ENCODE measurements at places on chromosomes 6 and 20.
A peak's percentile ranks its signal among the peaks of the same experiment; 100 is the strongest.

DNA sequence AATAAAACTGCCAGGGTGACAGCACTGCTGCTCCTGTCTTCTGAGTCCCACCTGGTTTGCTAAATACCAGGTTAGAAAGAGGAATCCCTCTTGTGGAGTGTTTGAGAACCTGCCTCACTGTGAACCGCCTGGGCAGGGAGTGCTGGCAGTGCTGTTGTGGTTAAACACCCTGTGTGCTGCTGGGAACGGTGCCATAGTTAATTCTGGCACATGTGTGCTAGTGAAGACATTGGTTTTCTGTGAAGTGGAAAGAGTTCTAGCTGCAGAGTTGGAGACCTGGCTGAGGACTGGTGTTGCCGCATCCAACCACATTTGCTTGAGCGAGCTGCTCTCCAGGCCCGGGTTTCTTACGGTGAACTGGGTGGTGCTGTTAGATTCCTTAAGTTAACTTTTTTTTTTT, 72.7 kb downstream of the IGF2R start:
- DNase-seq = no peak

DNA sequence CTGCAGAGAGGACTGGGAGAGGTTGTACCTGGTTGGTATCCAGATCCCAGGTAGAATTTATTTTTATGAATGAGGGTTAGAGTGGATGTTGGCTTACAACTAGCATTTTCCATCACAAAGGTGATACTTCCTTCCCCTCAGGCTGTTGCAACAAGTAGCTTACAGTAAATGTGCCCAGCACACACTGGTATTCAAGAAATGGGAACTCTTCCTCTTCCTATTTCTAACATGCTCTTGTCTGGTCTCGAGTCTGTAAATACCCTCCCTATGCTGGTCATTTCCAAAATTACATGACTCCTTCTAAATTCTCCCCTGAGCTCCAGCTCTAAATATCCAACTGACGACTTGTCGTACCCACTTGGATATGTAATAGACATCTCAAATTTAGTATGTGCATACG, 90.1 kb upstream of the FOXC1 start:
- no peak for DNase-seq

DNA sequence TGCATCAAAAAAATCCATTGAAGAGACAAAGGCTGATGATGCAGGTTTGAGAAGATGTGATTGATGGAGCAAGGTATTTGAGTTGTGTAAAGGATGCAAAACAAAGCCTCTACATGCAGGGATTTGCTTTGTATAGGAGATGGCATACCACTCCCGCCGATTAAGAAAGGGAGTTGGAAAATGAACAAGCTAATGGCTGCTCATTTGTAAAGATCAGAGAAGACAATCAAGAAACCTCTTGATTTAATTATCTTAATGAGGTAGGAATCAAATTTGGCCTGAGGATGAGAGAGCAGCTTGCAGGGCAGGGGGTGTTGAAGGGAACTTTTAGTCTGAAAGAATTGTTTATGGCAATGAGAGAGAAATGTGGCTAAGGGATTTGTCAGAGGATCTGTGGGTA, 448.2 kb upstream of the ADGRB3 start:
- DNase-seq = no peak

GRCh38 chr6:38353310-38354036, 286.3 kb downstream of the BTBD9 start:
- DNase-seq = no peak

DNA sequence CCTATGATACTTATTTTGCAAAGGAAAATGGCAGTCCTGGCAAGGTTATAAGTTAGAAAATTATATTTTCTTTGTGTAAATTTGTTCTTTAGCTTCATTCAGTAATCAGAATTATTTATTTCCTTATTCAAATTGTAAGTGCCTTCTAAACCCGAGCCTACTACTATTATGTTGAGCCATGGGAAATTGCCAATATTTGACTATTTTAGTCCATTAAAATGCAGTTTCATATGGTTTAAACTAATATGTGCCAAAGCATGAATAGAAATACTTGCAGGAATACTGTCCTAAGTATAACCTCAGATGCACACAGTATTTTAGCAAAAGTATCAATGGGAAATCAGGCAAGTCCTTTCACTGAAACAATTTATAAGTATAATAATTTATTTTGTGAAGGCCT, 228.4 kb downstream of the LAMA2 start:
- DNase-seq = no peak

- DNase-seq = no peak
Observed at GRCh38 chr6:127921982-127922381, 21.1 kb upstream of the THEMIS start.

DNA sequence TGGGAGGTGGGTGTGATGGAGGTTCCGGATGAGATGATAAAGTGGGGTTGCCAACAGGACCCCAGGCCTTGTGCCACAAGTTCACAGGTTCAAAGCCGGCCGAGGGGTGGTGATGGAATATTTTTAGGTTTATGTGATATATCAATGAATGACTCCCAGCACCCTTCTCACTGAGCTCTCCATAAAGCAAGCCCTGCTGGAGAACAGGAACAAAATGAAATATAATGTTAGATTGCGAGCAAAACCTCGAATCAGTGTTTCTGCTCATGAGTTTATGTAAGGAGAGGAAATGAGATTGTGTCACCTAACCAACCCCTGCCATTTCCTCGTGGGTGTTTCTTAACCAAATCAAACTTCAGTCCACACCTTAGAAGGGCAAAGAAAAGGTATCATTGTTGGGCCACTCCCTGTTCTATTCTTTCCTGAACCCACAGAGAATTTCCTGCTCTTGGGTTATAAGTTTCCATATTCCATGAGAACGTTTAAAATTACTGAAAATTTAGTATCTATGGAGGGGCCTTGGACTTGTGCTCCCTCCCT, 192.2 kb upstream of the EXOC2 start:
- no peak for DNase-seq

GRCh38 chr6:149174962-149175361, 142.6 kb upstream of the TAB2 start:
- DNase-seq = no peak

DNA sequence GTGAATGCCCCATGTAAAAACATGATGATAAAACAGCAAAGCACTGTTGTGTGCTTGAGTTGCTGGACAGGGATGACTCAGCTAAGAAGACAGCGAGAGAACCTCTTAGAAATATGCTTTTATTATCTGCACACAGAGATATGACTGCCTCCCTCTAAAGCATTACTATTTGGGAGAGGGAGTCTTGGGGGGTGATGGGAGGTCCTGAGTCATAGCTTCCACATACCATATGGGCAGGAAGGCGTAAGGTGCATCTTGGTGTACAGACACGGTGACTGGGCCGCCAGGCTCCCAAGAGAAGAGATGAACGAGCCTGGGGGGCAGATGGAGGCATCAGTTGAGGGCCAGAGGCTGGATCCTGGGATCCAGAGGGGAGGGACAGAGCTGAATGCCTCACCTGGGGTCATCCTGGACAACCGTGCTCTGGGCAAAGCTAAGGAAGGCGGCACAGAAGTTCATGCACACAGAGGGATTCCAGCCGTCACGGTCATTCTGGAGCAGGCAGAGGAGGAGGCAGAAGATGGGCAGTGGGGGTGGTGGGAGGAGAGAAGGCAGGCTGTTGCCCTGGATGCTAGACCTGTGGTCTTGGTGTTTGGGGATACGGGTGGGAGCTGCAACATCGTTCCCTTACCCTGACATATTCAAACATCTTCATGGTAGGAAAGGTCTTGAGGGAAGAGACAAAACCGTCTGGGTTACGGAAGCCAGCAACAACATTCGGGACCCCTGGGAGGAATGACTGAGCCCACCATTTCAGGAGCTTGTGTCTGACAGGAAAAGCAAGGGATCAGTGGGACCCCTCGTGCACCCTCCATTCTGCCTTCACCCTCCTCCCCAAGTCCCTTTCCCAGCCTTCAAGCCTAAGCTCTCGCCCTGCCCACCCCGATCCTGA, 2.0 kb downstream of the DXO start:
- no peak for DNase-seq

DNA sequence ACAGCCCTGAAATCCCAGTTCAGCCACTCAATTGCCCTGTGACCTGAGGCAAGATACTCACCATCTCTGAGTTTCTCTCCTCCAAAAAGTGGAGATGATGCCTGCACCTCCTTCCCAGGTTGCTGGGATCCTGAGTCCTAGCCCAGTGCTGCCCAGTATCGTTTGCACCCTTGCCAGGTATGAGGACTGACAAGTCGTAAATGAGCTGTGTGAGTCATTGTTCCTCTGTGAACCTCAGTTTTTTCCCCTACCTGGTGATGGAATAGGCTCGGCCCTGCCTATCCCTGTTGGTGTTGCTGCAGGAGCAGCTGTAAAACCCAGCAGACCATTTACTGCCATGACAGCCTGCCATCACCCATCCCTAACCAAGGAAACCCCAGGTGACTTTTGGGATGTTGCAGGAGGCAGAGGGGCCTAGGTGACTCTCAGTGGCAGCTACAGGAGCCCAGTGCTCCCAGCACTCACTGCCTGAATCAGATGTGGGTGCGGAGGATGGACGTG, 229.3 kb downstream of the SYNDIG1 start:
- no peak for DNase-seq

- DNase-seq = peak; percentile 61
Observed at GRCh38 chr6:43644940-43645612, at the start of gene RSPH9. Gene RSPH9, plus strand, starts transcription at chr6:43645036. Its CDS starts 63 bp downstream, at chr6:43645099.

DNA sequence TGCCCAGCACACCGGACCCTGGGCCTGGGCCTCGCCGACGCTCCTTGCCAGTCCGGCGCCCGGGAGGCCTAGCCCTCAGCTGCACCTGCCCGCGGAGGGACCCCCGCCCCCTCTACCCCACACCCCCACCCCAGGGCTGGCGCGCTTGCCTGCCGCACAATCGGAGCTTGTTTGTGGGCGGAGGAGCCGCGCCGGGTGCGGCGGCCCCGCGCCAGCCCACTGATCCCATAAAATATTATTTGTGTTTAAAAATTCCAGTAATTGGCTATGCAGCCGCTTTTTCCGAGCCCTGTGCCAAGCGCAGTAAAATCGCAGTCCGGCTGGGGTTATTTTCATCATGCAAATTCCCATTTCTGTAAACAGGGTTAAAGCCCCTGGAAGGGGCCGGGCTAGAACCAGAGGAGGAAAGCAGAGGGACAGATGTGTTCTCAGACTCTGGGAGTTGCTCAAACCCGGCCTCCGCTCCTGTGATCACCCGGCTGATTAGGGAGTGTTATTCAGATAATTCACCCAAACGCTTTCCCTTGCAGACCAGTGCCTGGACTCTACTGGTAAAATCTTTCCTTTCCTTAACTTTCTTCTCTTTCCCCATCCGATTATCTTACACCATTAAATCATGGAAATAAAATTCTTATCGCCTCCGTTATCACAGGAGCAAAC, 93.1 kb downstream of the NCR2 start:
- no peak for DNase-seq

- DNase-seq = no peak
Observed at GRCh38 chr20:17796091-17796563, 96.4 kb downstream of the BANF2 start.

DNA sequence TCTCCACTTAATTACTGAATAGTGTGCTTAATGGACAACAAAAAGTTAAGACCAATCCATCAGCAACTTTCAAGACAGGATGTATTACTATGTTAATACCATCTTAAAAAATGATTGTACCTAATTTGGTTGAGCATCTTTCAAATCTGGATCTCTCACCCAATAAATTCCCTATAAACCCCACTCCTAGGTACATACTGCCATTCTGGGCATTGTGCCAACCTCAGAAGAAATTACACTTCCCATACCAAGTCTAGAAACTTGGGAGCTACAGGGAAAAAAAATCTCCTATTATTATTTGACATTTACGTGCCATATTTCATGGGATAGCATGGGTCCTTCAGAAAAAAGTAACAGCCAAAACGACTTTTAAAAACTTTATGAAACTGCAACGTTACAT, 5.1 kb downstream of the SYNCRIP start:
- no peak for DNase-seq

GRCh38 chr6:63425493-63425892, 105.7 kb upstream of the LGSN start:
- DNase-seq = no peak

DNA sequence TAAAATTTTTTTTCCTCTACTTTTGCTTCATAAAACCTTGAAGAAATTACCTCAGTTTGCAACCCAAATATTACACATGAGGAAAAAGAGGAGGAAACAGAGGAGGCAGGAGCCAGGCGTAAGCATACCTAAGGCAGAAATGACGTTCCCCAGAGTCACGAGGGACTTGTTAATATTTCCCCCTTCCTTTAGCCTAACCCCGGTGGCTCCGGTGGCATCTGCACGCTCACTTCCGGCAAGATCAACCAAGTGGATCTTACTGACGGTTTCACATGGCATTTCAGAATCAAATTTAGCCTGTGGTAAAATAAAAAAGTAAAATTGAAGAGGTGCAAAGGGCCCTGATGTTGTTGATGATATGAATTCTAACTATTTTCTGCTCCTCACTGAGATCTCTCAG, 67.4 kb downstream of the KIF16B start:
- DNase-seq = no peak

DNA sequence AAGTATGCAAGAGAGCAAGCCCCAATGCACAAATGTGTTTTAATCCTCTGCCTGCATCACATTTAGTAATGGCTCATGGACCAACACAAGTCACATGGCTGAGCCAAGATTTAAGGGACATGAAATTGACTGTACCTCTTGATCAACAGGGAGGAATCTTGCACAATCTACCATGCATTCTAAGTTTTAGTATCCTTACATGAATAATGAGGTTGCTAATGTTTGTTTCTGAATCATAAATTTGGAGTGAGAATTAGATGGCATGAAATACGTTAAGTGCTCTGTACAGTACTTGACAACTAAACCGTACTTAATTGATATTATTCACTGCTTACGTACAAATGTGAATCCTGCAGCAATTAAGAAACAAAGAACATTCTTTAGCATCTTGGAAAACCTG, 553.8 kb upstream of the JAG1 start:
- no peak for DNase-seq

DNA sequence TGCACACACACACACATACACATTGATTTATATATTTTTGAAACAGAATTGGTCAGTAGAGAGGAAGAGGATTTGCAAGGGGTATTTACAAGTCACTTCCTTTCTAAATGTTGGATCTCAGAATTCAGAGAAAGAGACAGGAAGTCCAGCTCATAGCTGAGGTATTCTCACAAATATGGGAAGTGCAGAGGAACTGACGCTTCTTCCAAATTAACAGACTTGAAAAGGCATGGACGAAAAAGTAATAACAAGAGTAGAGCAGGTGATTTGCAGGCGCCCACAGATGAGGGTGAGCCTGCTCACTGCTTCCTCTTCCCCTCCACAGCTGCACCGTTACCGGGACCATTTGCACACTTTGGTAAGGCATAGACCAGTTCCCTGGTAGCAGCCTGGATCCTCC, 246.4 kb downstream of the PHACTR1 start:
- DNase-seq = no peak

DNA sequence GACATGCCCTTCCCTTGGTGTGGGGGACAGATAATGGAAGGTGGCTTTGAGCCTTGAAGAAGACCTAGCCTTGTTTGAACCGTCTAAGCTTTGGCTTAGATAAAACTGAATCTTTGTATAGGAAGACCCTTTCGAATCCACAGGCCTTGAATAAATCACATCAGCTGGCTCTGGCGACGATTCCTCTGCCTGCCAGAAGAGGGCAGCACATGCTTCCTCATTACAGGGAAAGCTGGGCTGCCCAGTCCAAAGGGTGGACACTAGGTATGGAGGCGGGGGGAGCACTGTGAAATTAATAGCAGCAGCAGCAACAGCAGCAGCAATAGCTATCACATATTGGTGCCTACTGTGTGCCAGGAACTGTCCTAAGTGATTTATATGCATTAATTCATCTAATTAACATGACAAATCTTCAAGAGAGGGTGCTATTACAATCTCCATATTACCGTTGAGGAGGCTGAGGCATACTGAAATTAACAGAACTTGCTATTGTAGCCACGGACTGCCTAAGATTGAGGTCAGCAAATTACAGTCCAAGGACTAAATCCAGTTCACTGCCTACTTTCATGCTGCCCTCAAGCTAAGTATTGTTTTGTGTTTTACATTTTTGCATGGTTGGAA, 85.1 kb downstream of the CLIC5 start:
- DNase-seq = peak; percentile 47
